ENCODE measurements at places on chromosomes 7 and 10. TPM values are rescaled to one million over a fixed set of nuclear protein-coding genes. Genes with fewer than 3 reads are reported as not detected.

Gene PLEKHA8
- total RNA-seq = 9.6 TPM

Gene HGF
- not detected for total RNA-seq

DNA sequence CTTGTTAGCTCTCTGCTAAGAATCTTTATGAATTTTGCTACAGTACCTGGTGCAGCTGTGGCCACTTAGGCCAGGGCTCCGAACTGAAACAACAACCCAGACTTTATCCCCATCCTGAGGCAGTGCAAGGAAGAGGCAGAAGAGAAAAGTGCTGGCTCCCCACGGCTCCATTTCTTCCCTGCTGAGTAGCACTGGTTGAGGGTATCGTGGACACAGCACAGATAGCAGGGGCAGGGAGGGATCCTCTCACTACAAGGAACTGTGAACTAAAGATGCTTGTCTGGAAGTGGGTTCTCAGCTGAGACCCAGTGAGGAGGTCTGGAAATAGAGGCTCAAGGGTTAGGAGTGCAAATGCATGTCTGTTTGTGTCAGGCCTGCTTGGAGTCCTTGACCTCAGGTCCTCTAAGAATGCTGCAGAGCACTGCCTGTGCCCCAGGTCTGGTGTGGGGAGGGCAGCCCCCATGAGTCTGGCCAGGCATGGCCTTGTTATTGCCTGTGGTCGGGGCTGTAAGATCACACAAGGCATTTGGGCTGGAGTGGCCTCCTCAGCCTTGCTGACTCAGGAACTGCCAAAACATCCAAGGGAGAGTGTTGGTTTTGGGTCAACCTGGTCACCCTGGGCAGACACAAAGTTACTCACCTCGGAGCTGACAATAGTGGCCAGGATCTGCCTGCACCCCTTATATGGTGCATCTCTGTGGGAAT lies 58.1 kb downstream of the DMBT1 start:
- DNase-seq = no peak

- DNase-seq = no peak
These were observed 219.7 kb upstream of the ZMIZ1 start for GRCh38 chr10:78849115-78849514.

- no peak for DNase-seq
These were observed 34.1 kb upstream of the CAPZA2 start for GRCh38 chr7:116828281-116828680.

- no peak for DNase-seq
These were observed 100.2 kb downstream of the FAM107B start for GRCh38 chr10:14674376-14675050.

- DNase-seq = no peak
These were observed 231.8 kb downstream of the BMPER start for GRCh38 chr7:34137176-34137575.

GRCh38 chr10:1253523-1254353 lies 197.6 kb downstream of the WDR37 start:
- no peak for DNase-seq

- no peak for DNase-seq
These were observed 70.0 kb upstream of the INPP5A start for GRCh38 chr10:132467464-132468149.

- DNase-seq = no peak
These were observed 250.6 kb downstream of the CALN1 start for GRCh38 chr7:72161534-72161933.

GRCh38 chr10:5977471-5978229 lies at the start of gene IL15RA:
Gene IL15RA, minus strand, starts transcription at chr10:5977543. Its CDS starts 51 bp downstream, at chr10:5977492.
- peak; percentile 75 for DNase-seq

- DNase-seq = no peak
These were observed 267.1 kb downstream of the ARL4A start for GRCh38 chr7:12954380-12955033.

- DNase-seq = no peak
These were observed 3.9 kb downstream of the ADCY1 start for GRCh38 chr7:45578022-45578421.

All from T-cell (primary cell).